Activated T-cell treated with anti-CD3 and anti-CD28 coated beads for 1 hour (primary cell): ENCODE measurements at places on chromosomes 12 and 14.

- no peak for DNase-seq
These were observed 4.0 kb upstream of the PCED1B start for GRCh38 chr12:47075192-47076084.

- no peak for DNase-seq
These were observed 115.4 kb upstream of the FOXG1 start for GRCh38 chr14:28651148-28651547.

DNA sequence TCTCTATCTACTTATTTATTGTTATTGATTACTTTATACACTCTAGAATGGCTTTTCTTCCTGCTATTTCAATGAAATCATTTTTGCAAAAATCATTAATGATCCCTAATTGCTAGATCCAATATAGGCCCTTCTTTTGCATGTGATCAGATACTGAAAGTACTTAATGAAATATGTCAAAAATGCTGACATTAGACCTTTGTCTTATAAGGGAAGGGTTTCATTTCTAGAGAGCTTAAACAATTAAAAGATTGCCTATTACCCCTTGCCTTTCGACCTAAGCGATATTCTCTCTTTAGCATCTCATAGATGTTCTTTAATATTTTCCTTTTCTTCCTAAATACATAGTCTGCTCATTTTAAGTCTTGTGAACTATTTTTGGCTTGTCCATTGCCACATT is 101.1 kb downstream of the KTN1 start:
- no peak for DNase-seq

DNA sequence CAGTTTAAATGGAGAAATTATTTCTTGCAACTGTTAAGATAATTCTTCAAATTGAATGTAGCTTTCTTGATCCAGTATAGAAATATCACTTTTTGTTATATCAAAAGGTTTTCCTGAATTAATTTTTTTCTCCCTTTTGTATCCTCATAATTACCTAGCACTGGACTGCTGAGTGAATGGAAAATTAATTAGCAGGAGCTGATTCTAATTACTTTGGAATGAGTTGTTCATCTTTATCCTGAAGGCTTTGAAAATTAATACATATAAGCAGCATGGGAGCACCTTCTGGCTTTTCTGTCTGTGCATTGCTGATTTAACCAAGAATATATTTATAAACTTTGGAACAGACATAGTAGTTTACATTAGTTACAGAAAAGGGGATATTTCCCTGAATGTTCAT is 307.6 kb upstream of the GARIN2 start:
- DNase-seq, result no peak

DNA sequence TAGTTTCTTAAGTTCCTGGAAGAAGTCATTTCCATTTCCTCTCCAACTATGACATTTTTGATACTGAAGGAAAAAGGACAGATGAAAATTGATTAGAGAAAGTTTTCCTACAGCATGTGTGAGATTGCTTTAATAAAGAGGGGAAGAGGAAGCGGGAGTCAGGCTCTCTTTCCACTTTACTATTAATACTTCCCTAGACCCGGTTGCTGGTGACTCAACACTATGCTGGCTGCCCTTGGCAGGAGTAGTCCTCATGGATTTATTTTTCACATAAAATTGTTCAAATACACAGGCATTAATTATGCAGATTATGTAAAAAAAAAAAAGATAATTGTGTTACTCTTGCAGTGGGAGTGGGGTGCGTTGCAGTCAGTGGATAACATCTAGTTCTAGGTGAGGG is 293.4 kb downstream of the EGLN3 start:
- DNase-seq, result no peak

DNA sequence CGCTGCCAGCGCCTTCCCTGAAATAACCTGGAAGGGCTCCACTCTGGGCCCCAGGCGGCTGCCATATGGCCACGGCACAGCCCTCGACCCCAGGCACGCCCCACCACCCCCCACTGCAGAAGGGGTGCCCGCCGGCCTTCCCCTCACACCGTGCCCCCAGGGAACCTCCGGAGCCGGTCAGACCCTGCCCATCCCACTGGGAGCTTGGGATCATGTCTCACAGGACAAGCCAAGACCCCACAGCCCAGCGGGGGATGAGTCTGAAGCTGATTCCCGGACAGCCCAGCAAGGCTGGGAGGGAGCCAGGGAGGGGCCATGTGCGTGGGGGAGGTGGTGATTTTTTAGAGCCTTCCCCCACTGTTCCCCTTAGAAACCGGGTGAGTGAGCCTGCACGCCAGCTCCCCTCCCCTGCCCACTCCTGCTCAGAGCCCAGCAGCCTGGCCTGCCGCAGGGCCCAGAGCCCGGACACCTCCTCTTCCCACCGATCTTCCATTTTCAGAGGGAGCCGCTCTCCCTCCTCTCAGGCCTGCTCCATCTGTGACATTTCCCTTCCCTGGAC is 1.4 kb downstream of the RIMBP2 start:
- DNase-seq, result no peak
